ENCODE measurements at places on chromosomes 13 and 19.
A peak's percentile ranks its signal among the peaks of the same experiment; 100 is the strongest.

GRCh38 chr13:99528547-99528946 lies 27.3 kb downstream of the TM9SF2 start:
- no peak for DNase-seq

- no peak for DNase-seq
Observed at GRCh38 chr19:55189403-55189835, 9.3 kb upstream of the SYT5 start.

DNA sequence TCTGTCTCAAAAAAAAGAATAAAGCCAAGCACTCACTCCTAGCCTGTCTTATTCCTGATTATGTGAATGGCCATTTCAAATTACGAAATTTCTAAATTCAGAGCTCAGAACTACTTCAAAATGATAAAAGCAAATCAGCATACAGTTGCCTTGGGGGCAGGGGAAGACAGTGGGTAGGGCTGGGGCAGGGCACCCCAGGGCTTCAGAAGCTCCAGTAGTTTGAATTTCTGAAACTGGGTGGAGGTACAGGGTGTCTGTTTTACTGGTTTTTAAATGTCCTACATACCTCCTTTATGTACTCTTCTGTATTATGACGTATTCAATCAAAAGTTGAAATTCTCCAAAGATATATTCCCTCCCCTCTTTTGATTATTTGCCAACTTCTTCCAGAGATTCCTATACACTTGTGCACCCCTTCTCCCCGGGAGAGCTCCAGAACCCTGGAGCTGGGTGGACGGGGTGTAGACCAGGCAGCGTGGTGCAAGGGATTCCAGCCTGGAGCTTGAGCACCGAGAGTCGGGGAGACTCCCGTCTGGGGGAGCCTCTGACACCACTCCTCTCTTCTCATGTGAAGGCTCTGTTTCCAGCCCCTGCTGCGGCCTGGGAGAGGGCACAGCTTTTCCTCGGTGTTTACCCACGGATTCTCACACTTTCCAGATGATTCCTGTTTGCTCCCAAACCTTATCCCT lies 84.7 kb upstream of the GPR183 start:
- no peak for DNase-seq

- no peak for DNase-seq
Observed at GRCh38 chr13:27267596-27267995, 3.0 kb upstream of the RASL11A start.

- no peak for DNase-seq
Observed at GRCh38 chr19:47084879-47085439, 28.6 kb downstream of the ZC3H4 start.

GRCh38 chr13:40102854-40103253 lies 447.4 kb downstream of the COG6 start:
- peak; percentile 91 for DNase-seq

DNA sequence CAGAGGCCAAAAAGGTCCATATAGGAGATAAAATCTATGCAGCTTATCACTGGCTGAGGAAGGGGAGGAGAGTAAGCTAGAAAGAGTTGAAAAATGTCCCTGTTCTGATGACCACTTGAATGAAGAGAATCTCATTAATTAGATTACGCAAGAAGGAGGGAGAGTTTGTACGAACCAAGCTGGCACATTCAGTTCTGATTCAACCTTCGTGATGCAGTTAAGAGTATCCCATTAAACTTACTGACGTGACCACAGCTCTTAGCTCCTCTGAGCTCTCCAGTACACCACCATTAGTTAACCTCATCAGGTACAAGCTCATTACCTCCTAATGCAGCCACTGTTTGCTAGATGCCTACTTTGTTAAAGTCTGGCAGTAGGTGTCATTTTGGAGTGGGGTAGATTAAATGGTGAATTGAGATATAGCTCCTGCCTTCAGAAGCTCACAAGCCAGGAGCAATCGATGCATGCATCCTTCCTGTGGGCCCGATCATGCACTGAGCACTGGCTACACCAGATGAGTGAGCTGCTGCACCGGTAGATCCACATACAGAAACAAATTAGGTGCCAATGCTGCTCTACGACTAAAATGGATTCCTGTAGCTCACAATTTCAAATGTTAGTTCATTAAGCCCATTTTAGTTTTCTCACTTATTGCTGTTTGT lies 458.3 kb downstream of the COG6 start:
- no peak for DNase-seq

- DNase-seq: no peak
Observed at GRCh38 chr13:110815471-110816204, 99.2 kb downstream of the ANKRD10 start.

DNA sequence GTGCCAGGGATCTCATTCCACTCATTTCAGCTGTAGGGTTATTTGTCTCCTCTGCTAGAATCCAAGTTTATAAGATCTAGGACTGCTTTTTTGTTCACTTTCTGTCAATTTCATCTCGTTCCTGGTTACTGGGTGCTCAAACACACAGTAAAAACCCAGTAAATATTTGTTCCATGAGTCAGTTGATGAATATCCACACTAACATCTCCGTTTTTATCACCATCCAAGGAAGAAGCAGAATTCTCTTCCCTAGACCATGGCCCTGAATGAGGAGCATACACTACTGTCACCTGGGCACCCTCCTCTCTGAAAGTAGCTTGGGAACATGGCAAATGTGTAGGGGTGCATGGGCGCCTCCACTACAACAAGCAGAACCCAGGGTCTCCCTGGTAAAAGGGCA lies 390.8 kb downstream of the FOXO1 start:
- DNase-seq: no peak

DNA sequence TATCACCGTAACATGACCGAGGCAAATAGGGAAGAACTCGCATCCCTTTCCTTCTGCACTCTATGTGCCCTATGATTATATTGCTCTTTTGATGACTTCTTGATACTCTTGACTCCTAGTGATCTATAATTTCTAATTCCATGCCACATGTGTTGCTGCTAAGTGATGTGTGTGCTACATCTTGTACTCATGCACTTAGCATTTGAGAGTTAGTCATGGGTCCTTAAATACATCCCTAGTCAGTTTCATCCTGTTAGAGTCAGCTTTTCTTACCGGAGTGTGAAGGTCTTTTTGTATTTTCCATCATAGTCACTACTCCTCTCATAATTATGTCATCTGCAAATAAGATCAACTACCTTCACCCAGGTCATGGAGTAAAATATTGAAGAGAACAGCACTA lies 30.2 kb downstream of the RXFP2 start:
- no peak for DNase-seq

DNA sequence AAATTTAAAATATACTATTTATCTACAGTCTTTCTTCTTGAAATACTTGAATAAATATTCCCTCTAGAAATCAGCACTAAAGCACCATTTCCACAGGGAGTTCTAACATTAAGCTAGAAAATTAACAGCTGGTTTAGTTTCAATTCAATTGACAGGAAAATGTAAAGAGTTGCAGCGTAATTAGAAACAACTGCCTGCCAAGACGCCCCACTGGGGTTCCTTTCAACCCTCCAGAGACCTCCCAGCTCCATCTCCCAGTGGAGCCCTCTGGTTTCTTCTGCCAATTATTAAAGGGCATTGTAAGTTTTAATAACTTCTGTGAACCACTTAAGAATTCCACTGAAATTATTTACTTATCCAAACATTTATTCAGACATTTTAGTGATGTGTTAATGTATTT lies 4.2 kb downstream of the GJA3 start:
- no peak for DNase-seq

GRCh38 chr19:48348737-48349136 lies 15.0 kb downstream of the TMEM143 start:
- no peak for DNase-seq

- DNase-seq: no peak
Observed at GRCh38 chr13:69857183-69857821, 250.3 kb upstream of the ATXN8OS start.

GRCh38 chr13:49403996-49404702 lies 39.7 kb downstream of the CAB39L start:
- no peak for DNase-seq

- DNase-seq: no peak
Observed at GRCh38 chr19:38252941-38253691, 3.1 kb downstream of the PPP1R14A start.

DNA sequence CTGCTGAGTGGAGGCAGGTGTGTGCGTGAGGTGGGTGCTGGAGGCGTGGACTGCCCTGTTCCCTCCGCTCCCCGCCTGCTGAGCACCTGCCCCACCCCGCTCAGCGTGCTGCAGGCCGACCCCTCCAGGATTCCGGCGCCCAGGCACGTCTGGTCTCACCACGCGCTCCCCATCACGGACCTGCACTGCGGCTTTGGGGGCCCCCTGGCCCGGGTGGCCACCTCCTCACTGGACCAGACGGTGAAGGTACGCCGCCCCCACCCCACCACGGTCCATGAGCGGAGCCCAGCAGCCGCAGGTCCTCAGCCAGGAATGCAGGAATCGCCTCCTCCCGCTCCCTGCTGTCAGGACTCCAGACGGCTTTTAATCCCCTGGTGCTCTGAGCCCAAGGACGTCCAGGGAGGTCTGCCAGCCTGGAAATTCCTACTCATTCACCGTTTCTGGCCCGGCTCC lies 6.0 kb downstream of the WDR18 start:
- no peak for DNase-seq

DNA sequence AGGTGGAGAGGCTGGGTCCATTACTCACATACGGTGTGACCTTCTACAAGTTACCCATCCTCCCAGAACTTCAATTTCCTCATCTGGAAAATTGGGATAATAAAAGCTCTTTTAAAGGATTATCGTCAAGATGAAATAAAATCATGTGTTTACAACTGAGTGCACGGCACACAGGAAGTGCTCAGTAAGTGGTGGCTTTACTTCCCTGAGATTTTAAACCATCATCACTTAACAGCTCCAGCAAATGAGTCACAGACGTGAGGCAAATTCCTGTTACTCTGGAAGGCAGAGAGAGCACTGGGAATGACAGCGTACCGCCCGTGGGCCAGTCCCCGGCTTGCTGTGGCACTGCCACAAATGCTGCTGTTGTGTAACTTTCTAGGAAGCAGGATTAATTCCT lies 64.1 kb downstream of the MRPL57 start:
- DNase-seq: no peak

GRCh38 chr19:13269348-13269747 lies 119.1 kb downstream of the IER2 start:
- no peak for DNase-seq

- no peak for DNase-seq
Observed at GRCh38 chr13:103694033-103694432, 627.8 kb upstream of the SLC10A2 start.

- DNase-seq: no peak
Observed at GRCh38 chr13:82634946-82635345, 1247.3 kb downstream of the SLITRK1 start.

GRCh38 chr13:67023130-67023876 lies 206.8 kb downstream of the PCDH9 start:
- DNase-seq: no peak

DNA sequence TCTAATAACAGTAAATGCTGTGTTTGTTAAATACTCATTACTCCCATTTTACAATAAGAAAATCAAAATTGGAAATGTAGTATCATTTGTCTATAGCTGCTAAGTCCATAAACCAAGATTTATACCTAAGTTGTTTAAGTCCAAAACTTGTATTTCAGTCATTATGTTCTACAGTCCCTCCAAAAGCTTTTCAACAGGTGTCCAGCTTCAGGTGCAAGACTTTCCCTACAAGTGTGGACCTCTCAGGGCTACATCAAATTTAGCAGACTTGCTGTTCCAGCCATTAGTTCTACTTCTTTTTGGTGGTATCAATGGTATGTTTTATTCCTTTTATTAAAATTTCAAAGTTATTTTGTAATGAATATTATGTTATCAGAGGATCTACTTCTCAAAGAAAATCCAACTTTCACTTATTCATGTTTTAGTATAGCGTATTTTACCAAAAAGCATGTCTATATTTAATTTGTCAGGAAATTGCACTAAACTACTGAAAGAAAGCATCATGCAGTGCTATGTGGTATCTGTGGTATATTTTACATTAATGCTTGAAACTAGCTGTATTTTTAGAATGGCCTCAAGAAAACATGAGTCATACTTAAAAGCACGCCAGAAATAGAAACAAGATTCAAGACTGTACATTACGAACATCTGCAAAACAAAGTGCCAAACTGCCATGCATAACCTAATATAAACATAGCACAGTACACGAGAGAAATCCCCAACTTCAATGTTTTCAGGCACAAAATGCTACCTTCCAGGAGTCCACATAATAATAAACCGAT lies 44.5 kb downstream of the VWA8 start:
- DNase-seq: no peak

DNA sequence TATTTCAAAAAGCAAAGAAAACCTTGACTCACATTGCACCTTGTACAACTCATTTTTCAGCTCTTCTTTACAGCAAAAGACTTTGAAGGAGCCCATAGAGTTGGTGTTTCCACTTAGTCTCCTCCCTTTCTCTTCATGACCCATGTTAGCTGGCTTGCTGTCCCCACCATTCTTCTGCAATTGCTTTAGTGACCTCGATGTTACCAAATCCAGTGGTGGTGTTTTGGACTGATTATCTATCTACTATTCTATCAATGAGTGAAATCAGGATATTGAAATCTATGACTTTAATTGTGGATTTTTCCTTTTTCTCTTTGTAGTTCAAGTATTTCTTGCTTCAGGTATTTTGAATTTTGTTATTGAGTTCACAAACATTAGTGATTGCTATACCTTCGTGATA lies 197.3 kb downstream of the GPC5 start:
- DNase-seq: no peak

DNA sequence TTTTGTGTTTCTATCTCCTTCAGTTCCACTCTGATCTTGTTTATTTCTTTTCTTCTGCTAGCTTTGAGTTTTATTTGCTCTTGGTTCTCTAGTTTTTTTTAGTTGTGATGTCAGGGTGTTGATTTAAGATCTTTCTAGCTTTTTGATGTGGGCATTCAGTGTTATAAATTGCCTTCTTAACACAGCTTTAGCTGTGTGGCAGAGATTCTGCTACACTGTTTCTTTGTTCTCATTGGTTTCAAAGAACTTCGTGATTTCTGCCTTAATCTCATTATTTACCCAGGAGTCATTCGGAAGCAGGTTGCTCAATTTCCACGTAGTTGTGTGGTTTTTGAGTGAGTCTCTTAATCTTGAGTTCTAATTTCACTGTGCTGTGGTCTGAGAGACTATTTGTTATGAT lies 251.7 kb upstream of the HTR2A start:
- DNase-seq: no peak
